ENCODE measurements at places on chromosomes 5 and 9.

DNA sequence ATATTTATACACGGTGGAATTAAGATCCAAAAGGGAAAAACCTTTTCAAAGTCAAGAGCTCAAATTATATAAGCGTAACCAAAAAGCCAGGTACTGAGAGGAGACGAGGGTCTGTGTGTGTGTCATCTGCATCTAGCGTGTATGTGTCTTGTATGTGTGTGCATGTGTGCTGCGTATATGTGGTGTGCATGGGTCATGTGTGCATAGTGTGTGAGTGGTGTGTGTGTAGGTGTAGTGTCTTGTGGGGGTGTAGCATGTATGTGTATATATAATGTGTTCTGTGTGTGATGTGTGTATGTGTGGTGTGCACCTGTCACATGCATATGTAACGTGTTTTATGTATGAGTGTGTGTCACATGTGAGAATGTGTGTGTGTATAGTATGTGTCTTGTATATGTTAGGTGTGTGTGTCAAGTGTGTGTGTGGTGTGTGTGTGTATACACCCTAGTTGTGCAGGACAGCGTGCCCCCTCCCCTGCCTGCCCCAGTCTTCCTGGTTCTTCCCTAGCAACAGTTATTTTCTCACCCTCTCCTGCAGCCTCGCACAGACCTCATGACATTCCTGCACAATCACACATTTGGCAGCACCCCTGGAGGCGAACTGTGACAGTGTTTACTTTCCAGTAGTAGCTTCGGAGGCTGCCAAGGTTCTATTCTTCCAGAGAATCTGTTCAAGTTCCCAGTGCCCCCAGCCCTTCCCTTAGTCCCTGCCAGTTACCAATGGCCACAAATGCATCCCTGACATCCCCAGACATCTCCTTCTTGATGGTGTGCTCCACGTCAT, 27.1 kb upstream of the TNIP1 start:
- no peak for DNase-seq

- no peak for DNase-seq
These were observed 1185.1 kb upstream of the C9orf72 start for GRCh38 chr9:28758341-28758740.

GRCh38 chr5:181052672-181053487, 12.8 kb downstream of the BTNL9 start:
- peak; percentile 7 for DNase-seq

DNA sequence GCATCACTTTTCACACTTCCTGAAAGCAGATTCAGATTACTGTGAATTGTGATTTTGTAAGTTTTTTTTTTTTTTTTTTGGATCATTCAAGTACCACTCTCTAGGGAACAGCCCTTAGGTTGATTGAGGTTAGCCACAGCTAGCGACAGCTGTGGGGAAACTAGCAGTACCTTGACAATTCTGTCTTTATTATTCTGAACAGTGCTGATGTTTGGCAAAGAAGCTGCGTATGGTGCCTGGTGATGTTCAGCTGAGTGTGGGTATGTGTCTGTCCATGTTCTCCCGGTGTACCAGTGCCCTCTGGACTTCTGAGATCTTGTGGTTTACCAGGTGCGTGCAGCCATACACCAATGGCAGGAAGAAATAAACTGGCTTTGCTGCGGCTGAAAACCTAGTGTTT, 117.3 kb upstream of the PLPPR1 start:
- DNase-seq = no peak

- no peak for DNase-seq
These were observed 260.9 kb upstream of the TUT7 start for GRCh38 chr9:86614871-86615849.

- DNase-seq = no peak
These were observed 19.6 kb downstream of the PPARGC1B start for GRCh38 chr5:149749481-149750365.

Measured in CD4-positive, alpha-beta T cell treated with Interleukin-17A for 1 hour (primary cell).